ENCODE measurements at places on chromosomes 11 and 22. TPM values are rescaled to one million over a fixed set of nuclear protein-coding genes. Genes with fewer than 3 reads are reported as not detected.

GRCh38 chr11:9259981-9260837 is 4.9 kb downstream of the DENND5A start:
- DNase-seq: no peak

The MYH9 gene
- 463 TPM for total RNA-seq

DNA sequence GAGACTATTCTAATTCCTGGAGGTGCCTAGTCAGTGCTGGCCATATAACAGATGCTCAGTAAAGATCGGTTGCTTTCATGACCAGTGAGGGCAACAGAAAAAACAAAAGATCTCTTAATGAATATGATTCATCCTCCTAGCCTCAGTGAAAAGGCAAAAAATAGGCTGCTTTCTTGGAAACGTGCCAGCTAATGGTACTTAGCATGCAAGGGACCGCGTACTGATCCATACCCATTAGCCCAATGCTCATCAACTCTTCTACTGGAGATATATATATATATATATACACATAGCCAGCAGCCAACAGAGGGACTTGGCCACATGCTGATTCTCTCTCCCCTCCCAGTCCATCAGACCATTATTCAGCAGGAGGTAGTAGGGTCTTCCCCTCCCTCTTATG is 320.4 kb downstream of the KIRREL3 start:
- DNase-seq: no peak

DNA sequence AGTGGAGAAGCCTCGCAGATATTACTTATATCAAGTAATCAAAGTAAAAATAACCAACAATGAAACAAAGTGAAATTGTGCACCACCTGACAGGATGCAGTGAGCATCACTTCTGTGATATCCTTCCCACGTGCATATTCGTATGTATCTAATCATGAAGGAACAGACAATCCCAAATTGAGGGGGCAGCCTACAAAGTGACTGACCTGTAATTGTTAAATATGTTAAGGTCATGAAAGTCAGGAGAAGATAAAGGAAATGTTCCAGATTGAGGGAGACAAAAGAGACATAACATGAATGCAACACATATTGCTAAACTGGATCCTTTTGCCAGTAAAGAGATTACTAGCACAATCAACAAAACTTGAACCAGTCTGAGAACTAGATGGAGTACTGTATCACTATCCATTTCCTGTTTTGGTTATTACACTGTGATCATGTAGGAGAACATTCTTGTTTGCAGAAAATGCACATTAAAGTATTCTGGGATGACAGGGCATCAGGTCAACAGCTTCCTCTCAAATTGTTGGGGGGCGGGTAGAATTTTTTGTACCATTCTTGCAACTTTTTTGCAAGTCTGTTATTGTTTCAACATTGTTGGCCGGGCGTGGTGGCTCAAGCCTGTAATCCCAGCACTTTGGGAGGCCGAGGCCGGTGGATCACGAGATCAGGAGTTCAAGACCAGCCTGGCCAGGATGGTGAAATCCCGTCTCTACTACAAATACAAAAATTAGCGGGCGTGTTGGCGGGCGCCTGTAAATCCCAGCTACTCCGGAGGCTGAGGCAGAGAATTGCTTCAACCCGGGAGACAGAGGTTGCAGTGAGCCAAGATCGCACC is 2.0 kb downstream of the SBF2 start:
- no peak for DNase-seq
